Thyroid gland (tissue), 4 donors: ENCODE measurements at places on chromosomes 7 and 10.

DNA sequence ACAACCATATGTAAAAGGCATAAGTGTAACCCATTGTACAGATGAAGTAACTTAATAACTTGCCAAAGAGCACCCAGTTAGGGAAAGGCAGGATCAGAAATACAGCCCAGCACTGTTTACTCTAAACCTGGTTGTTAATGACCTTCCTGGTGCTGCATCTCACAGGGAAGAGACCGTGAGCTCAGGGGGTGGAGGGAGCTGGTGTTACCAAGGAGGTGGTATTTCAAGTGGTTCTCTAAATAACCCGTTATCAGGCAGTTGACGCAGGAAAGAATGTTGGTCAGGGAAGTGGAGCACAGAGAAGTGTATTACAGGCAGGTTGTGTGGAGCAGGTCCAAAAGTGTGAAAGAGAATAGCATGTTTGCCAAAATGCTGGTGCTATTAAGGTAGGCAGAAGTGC, 4.4 kb upstream of the ST7 start:
- DNase-seq: peak; percentile 87

GRCh38 chr7:142513178-142513955, 235.9 kb upstream of the PRSS1 start:
- no peak for DNase-seq

GRCh38 chr10:123154711-123155505, 706 bp downstream of the BUB3 start:
- peak; percentile 58 for DNase-seq

DNA sequence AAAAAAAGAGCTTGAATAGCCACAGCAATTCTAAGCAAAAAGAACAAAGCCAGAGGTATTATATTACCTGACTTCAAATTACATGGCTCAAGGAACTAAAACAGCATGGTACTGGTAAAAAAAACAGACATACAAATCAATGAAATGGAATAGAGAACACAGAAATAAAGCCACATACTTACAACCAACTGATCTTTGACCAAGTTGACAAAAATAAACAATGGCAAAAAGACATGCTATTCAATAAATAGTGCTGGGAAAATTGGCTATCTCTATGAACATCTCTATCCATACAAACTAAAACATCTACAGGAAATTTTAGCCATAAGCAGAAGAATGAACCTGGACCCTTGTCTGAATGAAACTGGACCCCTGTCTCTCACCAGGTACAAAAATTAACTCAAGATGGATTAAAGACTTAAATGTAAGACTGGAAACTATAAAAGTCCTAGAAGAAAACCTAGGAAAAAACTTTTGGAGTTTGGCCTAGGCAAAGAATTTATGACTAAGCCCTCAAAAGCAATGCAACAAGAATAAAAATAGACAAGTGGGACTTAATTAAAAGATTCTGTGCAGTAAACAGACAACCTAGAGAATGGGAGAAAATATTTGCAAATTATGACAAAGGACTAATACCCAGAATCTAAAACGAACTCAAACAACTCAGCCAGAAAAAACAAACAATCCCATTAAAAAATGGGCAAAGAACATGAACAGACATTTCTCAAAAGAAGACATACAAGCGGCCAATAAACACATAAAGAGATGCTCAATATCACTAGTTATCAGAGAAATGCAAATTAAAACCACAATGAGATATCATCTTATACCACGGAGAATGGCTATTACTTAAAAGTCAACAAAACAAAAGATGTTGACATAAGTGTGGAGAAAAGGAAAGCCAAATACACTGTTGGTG, 72.8 kb upstream of the DDC start:
- no peak for DNase-seq

DNA sequence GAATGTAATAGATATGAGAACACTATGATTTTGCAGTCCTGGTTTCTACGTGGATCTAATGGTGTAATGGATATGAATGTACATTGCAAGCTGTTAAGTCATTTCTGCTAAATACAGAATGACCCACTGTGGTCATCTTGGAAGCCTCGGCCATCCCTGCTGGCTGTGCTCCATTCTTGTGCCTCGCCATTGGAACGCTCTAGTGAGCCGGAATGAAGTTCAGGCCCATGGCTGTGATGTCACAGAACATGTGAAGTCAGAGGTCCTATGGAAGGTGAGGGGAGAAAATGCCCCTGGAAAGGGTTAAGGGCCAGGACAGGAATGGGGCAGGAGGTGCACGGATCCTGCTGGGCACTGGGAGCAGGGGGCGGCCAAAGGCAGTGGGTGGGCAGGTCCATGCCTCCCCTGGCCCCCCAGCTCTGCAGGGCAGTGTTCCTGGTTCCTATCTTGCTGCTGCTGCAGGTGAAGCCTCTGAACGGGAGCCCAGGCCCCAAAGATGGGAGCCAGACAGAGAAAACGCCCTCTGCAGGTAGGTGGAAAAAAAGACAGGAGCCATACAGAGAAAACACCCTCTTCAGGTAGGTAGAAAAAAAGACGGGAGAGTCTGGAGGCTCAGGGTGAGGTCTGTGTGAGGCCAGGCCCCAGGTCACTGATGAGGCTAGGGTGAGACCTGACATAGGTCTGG, at the start of gene LLCFC1:
Gene LLCFC1 (plus strand): TSS at position 259 of the 685 bp plus-strand sequence. CDS start 138 bp downstream, at position 397.
- peak; percentile 15 for DNase-seq

GRCh38 chr7:51299391-51300133, 17.0 kb downstream of the COBL start:
- no peak for DNase-seq

GRCh38 chr10:31847515-31847914, 81.1 kb downstream of the ARHGAP12 start:
- no peak for DNase-seq

DNA sequence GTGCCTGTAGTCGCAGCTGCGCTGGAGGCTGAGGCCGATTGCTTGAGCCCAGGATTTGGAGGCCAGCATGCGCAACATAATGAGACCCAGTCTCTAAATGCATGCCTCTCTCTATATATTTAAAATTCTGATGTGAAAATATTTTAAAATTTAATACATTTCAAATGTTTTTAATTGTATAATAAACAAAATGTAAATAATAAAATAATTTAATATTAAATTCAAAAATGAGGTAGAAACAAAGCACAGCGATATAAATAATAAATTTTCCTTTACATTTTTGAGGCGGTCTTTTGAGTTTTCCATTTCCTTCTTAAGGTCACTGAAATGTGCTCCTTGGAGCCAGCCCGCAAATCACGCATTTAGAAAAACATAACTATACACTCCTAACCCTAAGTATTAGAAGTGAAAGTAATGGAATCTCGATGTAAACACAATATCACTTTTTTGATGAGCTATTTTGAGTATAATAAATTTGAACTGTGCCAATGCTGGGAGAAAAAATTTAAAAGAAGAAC, 523 bp upstream of the CDK1 start:
- DNase-seq: no peak

DNA sequence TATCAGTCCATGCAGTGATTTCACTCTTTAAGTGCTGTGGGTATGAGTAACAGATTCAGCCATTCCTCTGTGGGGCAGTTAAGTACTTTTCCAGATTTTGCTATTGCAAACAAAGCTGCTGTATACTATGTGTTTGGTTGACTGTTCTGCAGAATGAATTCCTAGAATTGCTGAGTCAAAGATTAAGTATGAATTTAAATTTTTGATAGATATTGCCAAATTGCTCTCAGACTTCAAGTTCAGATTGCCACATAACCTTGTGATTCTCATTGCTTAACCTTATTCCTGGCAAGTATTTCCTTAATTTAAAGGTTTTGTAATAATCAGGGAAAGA, 21.6 kb upstream of the SAR1A start:
- DNase-seq: no peak

- no peak for DNase-seq
Observed at GRCh38 chr7:141568227-141568626, 17.0 kb downstream of the AGK start.

DNA sequence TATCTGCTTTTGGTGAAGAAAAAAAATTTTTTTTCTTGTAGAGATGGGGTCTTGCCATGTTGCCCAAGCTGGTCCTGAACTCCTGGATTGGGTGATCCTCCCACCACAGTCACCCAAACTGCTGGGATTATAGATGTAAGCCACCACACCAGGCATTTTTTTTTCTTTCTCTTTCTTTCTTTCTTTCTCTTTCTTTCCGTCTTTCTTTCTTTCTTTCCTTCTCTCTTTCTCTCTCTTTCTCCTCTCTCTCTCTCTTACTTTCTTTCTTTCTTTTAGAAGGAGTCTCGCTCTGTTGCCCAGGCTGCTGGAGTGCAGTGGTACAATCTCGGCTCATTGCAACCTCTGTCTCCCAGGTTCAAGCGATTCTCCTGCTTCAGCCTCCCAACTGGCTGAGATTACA, 3.5 kb upstream of the UBE2D4 start:
- DNase-seq: no peak

DNA sequence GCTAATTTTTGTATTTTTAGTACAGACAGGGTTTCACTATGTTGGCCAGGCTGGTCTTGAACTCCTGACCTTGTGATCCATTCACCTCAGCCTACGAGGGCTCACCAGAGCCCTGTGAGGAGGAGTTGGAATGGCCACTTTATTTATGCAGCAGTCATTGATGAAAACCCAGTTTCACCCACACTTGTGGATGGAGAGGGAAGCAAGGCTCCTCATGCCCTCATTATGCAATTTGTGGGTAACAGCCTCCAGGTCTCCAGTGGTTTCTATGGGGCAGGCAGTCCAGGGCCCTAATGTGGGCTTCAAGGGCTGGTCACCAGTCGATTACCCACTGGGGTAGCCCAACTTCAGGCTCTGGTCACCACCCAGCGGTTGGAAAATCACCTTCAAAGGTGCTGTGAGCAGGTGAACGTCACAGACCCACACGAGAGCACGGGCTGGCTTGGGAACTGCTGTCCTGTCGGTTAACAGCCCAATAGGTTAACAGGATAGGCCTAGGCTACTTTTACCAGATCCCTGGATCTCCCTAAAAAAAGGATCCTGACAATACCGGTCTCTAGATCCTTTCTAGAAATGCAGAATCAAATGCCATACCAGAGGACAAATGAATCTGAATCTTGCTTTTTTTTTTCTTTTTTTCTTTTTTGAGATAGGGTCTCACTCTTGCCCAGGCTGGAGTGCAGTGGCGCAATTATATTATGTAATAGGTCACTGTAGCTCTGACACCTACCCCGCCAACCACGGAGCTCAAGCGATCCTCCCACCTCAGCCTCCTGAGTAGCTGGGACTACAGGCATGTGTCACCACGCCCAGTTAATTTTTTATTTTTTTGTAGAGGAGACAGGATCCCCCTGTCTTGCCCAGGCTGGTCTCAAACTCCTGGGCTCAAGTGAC, 97.8 kb downstream of the SLC37A3 start:
- DNase-seq: no peak

DNA sequence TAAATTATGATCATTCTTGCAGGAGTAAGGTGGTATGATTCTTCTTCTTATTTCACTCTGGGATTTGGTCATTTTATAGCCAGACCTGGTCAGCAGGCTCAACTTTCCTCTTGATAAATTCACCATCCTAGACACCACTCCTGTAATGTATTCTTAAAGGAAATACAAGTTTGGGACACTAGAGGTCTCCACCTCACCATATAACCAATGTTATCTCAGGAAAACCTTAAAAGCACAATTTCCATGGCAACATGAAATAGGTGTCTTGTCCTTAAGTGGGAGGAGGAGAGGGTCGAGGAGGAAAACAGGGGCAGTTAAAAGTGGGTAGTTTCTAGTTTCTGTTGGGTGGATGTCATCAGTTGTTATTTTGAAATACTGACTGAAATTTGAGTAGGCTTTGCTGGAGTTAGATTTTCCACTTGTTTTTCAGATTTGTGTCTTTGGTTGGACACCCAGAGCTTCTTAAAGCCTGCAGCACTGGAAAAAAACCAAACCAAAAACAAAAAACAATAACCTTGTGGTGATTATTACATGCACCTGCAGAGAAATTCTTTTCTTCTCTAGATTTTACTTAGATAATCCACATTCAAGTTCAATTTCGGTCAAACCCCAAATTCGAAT, 163.1 kb downstream of the PRKCQ start:
- DNase-seq: no peak

DNA sequence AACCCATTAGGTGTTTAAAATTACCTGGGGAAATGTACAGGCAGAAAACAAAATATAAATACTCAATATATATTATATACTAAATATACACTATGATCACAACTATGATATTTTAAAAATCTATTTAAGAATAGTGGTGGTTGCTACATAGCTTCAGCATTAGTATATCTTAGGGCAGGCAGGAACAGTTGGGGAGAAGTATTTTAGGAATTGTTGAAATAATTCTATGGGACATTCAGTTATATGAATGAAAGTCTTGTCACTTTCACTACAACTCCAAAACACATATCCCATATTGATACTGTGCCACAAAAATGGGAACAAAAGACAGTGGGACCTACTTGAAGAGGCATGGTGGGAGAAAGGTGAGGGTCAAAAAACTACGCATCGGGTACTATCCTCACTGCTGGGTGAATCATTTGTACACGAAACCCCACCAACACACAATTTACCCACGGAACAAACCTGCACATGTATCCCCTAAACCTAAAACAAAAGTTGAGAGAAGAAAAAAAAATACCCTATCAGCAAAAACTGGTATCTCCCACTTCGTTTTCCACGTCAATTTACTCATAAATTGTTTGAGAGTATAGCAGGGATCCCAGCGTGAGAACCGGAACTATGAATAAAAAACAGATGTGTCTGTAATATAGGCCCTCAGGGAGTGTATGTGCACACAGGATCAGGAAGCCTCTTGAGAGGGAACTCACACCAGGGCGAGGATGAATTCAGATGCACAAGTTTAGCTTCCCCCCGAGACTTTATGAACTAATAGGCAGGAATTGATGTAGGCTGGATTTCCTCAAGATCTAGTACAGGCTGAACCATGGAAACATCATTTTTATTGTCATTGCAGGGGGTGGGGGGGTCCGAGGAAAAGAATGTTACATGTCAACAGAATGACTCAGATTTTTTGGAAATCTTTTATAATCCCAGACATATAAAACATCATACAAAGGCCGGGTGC, 16.2 kb downstream of the SLC16A12 start:
- no peak for DNase-seq

DNA sequence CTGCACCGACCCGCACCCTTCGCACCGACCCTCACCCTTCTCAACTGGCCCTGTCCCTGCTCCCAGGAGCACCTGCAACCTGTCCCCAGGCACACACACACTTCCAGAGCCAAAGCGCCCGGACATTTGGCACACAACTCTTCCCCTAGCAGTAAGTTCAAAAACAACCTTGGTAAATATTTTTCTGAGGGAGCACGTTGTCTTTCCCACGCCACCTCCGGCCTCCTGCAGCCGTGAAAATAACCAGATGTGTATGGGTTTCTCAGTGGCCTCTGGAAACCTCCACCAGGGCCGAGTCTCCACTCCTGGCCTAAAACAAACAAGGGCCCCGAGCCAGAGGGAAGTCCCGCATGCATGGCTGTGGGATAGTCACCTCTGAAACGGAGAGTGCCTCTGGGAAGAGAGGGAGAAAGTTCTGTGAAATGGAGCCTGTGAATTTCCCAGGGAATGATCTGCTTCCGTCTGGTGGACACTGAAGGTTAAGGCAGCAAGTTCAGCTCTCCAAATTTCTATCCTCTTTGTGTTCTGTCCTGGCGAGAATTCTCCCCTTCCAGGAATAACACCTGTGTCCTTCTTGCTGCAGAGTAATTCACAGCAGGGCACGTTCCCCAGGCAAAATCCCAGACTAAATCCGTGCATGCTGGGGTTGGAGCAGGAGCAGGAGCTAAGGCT, 15.8 kb downstream of the PODXL start:
- DNase-seq: peak; percentile 36
